ENCODE measurements at places on chromosomes 7 and 10.

- peak; percentile 86 for DNase-seq
Measured at GRCh38 chr10:75430000-75430763, 1.2 kb upstream of the LRMDA start.

GRCh38 chr10:5360318-5360915 is 4.3 kb upstream of the UCN3 start:
- no peak for DNase-seq

DNA sequence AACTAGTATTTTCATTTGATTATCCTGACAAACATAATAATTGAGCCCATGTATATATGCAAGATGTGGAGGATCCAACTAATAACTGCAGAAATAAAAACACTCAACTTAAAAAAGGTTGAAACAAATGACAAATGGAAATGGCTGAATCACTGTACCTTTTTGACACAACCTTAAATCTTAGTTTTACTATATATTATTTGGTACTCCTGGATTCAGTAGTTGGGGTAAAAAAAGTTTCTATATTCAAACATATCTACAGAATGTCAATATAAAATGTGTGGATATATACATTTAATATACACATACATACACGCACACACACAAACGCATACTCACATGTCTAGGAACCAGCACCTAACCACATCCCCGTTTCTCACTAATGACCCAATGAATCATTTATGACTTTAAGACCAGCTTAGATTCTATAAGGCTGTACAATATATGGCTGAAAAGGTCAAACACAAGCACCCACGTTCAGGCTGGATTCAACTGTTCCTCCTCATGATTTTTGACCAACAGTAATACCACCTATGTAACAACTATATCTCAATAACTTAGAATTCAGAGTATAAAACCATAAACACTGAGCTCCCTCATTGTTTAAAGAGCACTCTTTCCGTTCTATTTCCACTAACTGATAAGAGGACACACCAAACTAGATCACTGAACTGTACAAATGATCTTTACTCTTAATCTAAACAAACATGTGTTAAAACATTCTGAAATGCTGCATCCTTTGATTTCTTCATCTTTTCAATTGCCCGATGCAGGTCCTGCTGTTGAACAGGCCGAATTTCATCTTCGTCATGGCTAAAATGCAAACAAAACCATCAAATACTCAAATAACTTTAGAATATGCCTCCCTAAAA is 63.8 kb downstream of the ATAD1 start:
- no peak for DNase-seq

- no peak for DNase-seq
Measured at GRCh38 chr10:82661701-82662100, 786.7 kb downstream of the NRG3 start.

- no peak for DNase-seq
Measured at GRCh38 chr7:96527133-96527827, 182.4 kb downstream of the SEM1 start.

GRCh38 chr10:18260310-18260922 is 120.2 kb downstream of the CACNB2 start:
- no peak for DNase-seq

DNA sequence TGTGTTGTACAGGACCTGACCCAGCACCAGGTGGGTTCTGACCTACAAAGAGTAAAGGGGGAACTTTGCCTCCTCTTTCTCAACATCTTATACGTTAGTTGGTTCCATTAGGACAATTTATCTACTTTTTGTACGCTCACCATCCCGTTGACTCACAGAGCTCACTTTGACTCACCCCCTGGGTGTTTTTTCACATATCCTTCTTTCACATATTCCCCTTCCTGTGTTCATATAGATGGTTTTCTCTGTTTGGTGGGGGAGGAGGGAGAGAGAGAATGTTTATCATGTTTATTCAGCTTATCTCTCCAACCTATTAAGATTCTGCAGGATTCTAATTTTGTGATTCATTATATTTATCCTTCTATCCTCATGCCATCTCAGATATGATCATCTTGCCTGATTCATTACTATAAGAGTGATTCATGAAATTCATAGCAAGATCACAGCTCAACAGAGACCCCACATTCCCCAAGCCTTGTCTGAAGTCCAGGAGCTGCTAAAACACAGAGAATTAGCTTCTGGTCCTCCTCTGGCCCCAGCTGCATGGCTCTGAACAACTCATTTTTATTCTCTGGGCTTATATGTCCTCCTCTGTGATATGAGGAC is 37.2 kb downstream of the PRSS2 start:
- DNase-seq = no peak

DNA sequence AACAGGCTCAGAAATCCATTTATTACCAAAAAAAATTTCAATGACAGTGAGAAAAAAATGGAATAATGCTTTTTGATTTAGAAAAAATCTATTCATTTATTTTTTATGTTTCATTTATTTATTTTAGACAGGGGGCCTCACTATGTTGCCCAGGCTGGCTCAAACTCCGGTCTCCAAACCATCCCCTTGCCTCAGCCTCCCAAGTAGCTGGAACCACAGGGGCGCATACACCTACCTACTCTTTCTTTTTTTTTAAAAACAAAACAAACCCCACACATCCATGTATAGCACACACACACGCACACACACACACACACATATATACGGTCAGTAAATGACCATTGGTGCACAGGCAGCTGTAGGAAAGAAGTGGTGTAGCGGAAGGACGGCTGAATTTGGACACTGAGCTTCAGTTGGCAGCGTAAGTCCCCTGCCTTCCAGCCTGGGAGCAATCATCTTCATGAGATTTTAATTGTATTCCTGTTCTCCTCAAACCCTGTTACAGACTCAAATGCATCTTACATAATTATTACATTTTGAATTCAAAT is 28.8 kb downstream of the ARL4A start:
- DNase-seq = no peak

DNA sequence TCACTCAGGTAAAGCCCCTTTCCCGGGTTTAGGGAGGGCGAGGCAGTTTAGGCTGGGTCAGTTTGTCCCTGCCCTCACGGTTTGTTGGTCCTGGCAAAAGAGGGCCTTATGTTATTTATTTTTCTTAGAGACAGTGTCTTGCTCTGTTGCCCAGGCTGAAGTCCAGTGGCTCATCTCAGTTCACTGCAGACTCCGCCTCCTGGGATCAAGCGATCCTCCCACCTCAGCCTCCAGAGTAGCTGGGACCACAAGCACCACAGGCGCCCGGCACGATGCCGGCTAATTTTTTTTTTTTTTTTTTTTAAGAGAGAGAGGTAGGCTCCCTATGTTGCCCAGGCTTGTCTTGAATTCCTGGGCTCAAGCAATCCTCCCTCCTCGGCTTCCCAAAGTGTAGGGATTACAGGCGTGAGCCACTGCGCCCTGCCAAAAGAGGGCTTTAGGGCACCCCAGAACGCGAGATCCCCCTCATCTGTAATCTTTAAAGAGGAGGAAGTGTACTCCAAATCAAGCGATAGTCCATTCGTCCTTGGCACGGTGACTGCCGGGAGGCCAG is 626 bp upstream of the BMS1 start:
- no peak for DNase-seq

- DNase-seq = peak; percentile 46
Measured at GRCh38 chr10:99484626-99485581, 47.8 kb upstream of the NKX2-3 start.

- peak; percentile 85 for DNase-seq
Measured at GRCh38 chr10:110530131-110530831, 32.6 kb downstream of the DUSP5 start.

- DNase-seq = no peak
Measured at GRCh38 chr7:5479941-5480517, 56.4 kb upstream of the TNRC18 start.

DNA sequence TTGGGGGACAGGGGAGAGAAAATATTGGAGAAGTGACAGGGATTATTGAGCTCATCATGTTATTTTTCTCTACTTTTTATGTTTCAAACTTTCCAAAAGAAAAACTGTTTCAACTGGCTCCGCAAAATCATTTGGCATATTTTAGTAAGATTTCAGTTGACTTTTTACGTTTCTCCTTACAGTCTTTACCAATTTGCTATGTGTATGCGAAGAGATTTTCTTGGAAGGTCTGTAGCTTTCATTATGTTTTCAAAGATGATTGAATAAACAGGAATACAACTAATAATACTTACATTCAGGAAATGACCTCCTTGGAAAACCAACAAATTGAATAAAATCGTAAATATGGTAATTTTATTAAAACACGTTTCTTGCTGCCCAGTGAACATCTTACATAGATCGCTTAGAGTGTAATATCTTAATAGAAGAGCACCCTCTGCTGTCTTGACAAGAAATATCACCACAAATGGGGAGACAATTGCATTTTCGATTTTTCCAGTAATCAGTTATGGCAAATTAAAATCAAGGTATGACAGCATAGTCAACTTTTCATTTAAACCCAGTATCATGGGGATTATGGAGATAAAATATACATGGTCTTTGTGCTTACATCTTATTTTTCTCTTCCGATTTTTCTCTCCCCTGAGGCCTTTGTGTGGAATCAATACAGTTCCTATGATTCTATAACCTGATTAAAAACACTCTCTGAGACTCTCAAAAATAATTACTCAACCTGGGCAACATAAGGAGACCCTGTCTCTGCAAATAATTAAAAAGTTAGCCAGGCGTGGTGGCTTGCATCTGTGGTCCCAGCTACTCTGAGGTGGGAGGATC is 43.1 kb downstream of the MBL2 start:
- DNase-seq = peak; percentile 52

GRCh38 chr7:149664176-149664575 is 109.2 kb downstream of the ZNF467 start:
- no peak for DNase-seq

GRCh38 chr10:74585231-74586087 is 240.9 kb upstream of the KAT6B start:
- no peak for DNase-seq
